ENCODE measurements at places on chromosomes 16 and 17.

DNA sequence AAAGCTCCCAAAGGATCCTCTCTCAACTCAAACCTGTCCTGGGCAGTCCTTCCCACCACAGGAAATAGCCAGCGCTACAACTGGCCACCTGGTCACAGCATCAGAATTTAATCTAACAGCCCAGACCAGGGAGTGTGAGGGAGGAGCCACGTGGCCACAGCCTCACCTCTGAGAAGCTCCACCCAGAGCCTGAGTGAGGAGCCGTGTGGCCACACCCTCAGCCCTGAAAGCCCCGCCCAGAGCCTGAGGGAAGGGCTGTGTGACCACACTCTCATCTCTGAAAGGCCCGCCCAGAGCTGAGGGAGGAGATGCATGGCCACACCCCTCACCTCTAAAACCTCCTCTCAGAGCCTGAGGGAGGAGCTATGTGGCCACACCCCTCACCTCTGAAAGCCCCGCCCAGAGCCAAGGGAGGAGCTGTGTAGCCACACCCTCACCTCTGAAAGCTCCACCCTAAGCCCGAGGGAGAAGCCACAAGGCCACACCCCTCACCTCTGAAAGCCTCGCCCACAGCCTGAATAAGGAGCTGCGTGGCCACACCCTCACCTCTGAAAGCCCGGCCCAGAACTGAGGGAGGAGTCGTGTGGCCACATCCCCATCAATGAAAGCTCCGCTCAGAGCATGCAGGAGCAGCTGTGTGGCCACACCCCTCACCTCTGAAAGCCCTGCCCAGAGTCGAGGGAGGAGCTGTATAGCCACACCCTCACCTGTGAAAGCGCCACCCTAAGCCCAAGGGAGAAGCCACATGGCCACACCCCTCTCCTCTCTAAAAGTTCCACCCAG lies 28.6 kb downstream of the SLC38A8 start:
- DNase-seq, result no peak

GRCh38 chr17:62186841-62187240 lies 121.8 kb upstream of the MED13 start:
- DNase-seq, result no peak

GRCh38 chr16:52535076-52535475 lies 11.9 kb downstream of the TOX3 start:
- DNase-seq, result no peak

- DNase-seq, result no peak
These were observed 31.8 kb downstream of the CDRT15L2 start for GRCh38 chr17:20611309-20611708.

DNA sequence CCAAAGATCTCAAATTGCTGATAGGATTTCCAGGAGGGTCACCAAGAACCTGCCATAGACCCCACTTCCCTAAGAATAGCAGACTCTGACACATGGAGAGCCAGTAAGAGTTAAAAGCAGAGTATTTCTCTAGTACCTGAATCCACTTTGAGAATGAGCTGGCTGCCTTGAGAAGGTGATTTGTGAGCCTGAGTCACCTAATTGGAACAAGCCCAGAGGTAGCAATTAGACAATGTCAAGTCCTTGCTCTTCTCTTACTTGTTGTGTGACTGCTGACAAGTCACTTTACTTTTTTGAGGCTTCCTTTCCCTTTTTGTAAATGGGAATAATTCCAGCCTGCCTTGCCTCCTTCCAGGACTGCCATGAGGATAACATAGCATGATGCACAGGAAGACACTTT lies 76.1 kb upstream of the ASIC2 start:
- no peak for DNase-seq

DNA sequence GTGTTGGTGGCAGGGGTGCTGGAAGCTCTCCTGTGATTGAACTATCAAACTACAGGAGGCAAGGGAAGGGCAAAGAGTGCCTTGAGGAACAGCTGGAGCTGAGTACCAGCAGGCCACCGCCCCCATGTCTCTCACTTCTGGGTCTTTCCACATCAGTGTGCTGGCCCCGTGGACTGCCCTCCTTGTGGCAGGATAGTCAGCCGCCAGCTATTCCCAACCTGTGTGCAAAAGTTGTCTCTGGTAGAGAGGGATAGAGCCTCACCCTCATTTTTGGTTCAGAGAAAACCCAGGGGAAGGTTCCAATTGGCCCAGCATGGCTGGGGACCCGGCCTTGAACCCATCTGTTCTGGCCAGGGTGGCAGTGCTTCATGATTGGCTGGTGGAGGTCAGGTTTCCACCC lies 211.8 kb downstream of the IRF8 start:
- no peak for DNase-seq

GRCh38 chr16:49277386-49277742 lies 4.3 kb downstream of the CBLN1 start:
- DNase-seq, result no peak

GRCh38 chr17:8947201-8947600 lies 18.3 kb downstream of the PIK3R5 start:
- no peak for DNase-seq

- DNase-seq, result peak; percentile 89
These were observed 2.4 kb upstream of the ENPP7 start for GRCh38 chr17:79728169-79728907.

DNA sequence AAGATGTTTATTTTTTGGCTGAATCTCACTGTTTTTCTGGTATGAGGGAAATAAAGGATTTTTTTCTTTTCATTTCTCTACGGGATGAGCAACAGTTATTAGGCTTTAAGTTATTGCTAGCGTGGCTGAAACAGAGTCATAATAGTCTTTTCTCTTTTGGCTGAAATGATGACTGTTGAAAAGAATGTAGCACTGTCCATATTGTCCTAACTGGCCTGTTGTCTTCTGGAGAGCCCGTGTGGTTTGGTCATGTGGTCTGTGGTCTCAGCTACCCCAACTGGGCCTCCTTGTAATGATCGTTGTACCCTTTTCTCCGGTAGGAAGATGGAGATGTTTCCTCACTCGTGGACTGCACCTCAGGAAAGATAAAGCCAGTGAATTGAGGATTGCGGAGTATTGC lies 36.6 kb downstream of the EPN2 start:
- no peak for DNase-seq

GRCh38 chr17:74340470-74341023 lies 14.5 kb downstream of the KIF19 start:
- no peak for DNase-seq
